ENCODE measurements at places on chromosomes 1 and 21. TPM values are rescaled to one million over a fixed set of nuclear protein-coding genes. Genes with fewer than 3 reads are reported as not detected.

The SHE gene
- 1.1 TPM for total RNA-seq

DNA sequence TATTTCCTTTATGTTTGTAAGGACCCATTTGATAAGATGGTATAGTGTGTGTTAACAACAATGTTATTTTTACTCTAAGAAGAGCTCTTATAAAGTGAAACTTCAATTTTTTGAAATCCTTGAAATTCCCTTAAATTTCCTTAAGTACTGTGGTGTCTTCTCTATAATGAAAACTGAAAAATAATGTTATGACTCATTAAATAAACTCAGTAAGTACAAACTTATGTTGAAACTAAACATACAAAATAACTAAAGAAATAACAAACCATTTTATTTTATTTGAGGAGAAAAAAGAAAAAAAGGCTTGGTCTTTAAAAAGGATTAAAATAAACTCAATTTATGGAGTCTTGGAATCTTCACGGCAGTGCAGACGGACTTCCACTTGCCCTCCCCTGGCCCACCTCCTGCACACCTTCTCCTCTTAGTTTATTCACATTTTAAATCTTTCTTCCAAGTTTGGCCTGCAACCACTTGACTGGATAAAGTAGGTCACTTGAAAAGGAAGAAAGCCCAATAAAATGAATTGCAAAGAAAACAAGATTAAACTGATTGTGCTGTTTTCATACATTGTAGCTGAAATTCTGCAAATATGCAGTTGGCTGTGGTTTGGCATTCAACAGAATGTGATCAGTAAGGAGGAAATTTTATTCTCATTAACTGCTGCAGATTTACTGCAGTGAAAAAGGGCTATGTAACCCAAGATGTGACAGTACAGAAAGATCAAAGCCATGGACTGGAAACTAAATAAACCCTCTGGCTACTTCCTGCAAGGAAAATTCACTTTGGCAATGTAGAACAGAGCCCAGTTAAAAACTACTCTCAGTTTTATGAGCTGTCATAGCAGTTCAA lies 48.5 kb upstream of the SCYL3 start:
- DNase-seq, result no peak

GRCh38 chr1:161033751-161034150 lies 5.0 kb downstream of the TSTD1 start:
- DNase-seq, result no peak

The HSD3B1 gene
- total RNA-seq, result not detected

The SYT14 gene
- total RNA-seq, result 0.22 TPM

The ZBED6 gene
- 7.0 TPM for total RNA-seq

GRCh38 chr1:23537296-23537973 lies 6.4 kb upstream of the E2F2 start:
- DNase-seq, result no peak

The PM20D1 gene
- total RNA-seq, result 19.1 TPM

DNA sequence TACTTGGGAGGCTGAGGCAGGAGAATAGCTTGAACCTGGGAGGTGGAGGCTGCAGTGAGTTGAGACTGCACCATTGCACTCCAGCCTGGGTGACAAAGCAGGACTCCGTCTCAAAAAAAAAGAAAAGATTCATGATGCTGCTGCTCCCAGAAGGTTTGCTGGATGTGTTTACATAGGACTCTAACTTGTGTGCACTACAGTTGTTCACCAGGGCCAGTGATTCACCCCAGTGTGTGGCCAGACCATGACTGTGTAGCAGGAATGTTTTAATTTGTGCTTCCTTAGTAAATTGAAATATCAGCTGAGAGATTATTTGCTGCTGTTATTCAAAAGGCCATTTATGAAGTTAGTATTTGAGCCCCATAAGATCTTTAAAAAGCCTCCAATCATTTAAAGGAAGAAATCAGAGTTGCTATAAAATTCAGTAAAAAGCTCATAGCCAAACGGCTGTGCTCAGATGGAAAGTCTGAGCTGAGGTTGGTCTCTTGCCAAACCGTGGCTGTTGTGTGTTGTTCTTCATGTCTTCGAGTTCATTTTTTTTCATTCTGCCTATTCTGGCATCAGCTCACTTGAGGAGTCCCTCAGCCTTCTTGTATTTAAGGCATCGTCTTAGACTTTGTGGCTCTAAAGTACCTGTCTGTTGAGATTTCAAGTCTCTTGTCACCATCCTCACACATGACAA lies 18.1 kb upstream of the PGD start:
- no peak for DNase-seq

GRCh38 chr1:230592848-230593414 lies 49.4 kb upstream of the COG2 start:
- DNase-seq, result no peak

DNA sequence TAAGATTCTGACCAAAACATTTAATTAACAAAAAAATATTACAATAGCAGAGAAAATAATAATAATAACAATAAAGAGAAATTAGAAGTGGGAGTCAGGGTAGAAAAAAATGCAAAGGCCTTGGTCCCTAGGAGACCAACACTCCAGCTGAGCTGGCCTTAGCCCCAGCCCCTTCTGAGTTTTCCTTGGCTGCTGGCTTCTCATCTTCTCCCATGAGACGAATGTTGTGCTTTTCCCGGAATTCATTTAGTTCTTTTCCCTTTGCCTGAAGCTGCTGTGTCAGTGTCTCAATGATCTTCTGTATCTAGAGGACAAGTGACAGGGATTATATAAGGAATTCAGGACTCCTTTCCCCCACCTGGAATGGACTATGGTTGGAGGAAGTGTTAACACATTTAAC lies 2.4 kb downstream of the KLHDC9 start:
- DNase-seq, result no peak

Data from pancreas (tissue), 10 donors.